ENCODE measurements at places on chromosomes 6 and 20.

GRCh38 chr6:135281227-135281626, 100.1 kb downstream of the MYB start:
- peaks cover 4% of the 10 kb centered on the region for H3K36me3 ChIP-seq
- no peaks in the 10 kb centered on the region for H3K4me1 ChIP-seq
- no peak overlapping the region for H3K4me3 ChIP-seq
- DNase-seq, result no peak
- H3K27me3 ChIP-seq, result no peaks in the 10 kb centered on the region

GRCh38 chr6:165455488-165455887, 146.1 kb upstream of the C6orf118 start:
- H3K4me1 ChIP-seq, result peaks cover 11% of the 10 kb centered on the region
- DNase-seq, result no peak
- no peak overlapping the region for H3K4me3 ChIP-seq
- H3K36me3 ChIP-seq, result no peaks in the 10 kb centered on the region
- H3K27ac ChIP-seq, result no peak overlapping the region

- H3K4me3 ChIP-seq, result no peak overlapping the region
- H3K4me1 ChIP-seq, result peaks cover 16% of the 10 kb centered on the region
- H3K27me3 ChIP-seq, result no peaks in the 10 kb centered on the region
- no peak for DNase-seq
- peak overlapping the region; percentile 44 for H3K27ac ChIP-seq
- no peaks in the 10 kb centered on the region for H3K36me3 ChIP-seq
Measured at GRCh38 chr6:116034327-116034726, 26.4 kb downstream of the FRK start.

GRCh38 chr20:62358171-62359042, 8.7 kb downstream of the LAMA5 start:
- no peaks in the 10 kb centered on the region for H3K36me3 ChIP-seq
- no peak for DNase-seq
- peak overlapping the region; percentile 44 for H3K4me3 ChIP-seq

GRCh38 chr20:15703171-15703911, 869.9 kb downstream of the KIF16B start:
- no peak overlapping the region for H3K27ac ChIP-seq
- no peaks in the 10 kb centered on the region for H3K27me3 ChIP-seq
- DNase-seq, result no peak
- peaks cover 6% of the 10 kb centered on the region for H3K4me1 ChIP-seq
- no peaks in the 10 kb centered on the region for H3K36me3 ChIP-seq

- no peak for DNase-seq
- H3K27ac ChIP-seq, result no peak overlapping the region
- H3K4me1 ChIP-seq, result no peaks in the 10 kb centered on the region
Measured at GRCh38 chr20:59082077-59082740, 39.6 kb upstream of the PRELID3B start.

DNA sequence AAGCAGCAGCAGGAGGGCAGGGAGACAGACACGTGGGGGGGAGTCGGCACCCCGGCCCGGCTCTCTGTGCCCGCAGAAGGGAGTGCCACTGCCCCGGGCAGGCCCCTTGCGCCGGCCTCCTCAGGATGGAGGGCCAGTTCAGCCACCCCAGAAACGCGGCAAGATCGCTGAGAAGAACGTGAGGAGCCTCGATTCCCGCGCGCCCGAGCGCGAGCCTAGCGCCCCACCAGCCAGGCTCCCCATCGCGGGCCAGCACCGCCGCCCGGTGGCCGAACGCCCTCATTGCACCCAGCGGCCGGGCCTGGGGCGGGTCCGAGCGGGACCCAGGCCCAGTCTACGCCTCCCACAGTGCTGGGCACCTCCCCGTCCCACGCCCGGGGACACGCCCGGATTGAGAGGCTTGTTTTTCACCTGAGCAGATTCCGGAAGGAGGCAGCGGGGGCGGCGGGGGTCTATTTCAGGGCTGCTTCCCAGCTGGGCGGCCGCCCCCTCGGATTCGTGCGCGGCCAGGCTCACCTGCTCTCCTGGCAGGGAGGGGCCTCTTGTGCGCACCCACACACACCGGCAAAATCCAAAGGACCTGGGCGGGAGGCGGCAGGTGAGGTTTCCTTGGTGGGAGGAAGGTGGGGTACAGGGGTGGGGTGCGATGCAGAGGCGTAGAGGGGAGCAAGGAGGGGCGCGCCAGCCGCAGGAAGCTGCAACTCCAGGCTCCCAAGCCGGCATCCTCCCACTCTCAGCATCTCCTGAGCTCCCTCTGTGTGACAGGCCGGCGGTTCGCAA, 9.0 kb upstream of the GRM4 start:
- H3K36me3 ChIP-seq, result no peaks in the 10 kb centered on the region
- H3K4me1 ChIP-seq, result peaks cover 4% of the 10 kb centered on the region
- peaks cover 55% of the 10 kb centered on the region for H3K27me3 ChIP-seq
- no peak overlapping the region for H3K27ac ChIP-seq
- peak; percentile 90 for DNase-seq
- peak overlapping the region; percentile 35 for H3K4me3 ChIP-seq

GRCh38 chr6:170025935-170026750, 264.7 kb downstream of the DLL1 start:
- H3K36me3 ChIP-seq, result no peaks in the 10 kb centered on the region
- peaks cover 17% of the 10 kb centered on the region for H3K4me1 ChIP-seq

GRCh38 chr20:61638802-61639585, 386.9 kb downstream of the CDH4 start:
- peaks cover 21% of the 10 kb centered on the region for H3K27me3 ChIP-seq
- no peaks in the 10 kb centered on the region for H3K4me1 ChIP-seq
- H3K36me3 ChIP-seq, result no peaks in the 10 kb centered on the region

- no peaks in the 10 kb centered on the region for H3K27me3 ChIP-seq
- H3K27ac ChIP-seq, result no peak overlapping the region
- no peaks in the 10 kb centered on the region for H3K36me3 ChIP-seq
- no peak for DNase-seq
- H3K4me3 ChIP-seq, result no peak overlapping the region
Measured at GRCh38 chr6:136059308-136059707, 190.8 kb downstream of the MTFR2 start.

DNA sequence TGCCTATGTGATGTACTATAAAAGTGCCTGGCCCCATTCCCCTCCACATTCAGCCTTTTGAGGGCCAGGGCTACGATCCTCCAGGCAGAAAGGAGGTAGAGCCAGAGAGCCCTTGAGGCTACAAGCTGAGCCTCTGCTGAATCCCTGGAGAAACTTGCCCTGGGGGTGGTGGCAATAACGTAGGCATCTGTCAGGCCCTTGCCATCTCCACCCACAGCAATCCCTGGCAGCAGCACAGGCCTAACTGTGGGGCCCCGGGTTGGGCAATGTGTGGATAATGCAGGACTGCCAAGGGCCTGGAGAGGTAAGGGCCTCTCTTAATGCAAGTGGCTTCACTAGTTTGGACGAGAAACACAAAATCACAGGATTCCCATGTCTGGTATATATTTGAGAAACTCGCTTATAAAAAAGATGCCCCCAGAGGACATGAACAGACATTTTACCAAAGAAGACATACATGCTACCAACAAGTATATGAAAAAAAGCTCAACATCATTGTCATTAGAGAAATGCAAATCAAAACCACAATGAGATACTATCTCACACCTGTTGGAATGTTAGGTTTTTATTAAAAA, 99.0 kb downstream of the QRSL1 start:
- H3K27ac ChIP-seq, result peak overlapping the region; percentile 26
- peaks cover 3% of the 10 kb centered on the region for H3K36me3 ChIP-seq
- no peaks in the 10 kb centered on the region for H3K27me3 ChIP-seq
- no peak overlapping the region for H3K4me3 ChIP-seq

DNA sequence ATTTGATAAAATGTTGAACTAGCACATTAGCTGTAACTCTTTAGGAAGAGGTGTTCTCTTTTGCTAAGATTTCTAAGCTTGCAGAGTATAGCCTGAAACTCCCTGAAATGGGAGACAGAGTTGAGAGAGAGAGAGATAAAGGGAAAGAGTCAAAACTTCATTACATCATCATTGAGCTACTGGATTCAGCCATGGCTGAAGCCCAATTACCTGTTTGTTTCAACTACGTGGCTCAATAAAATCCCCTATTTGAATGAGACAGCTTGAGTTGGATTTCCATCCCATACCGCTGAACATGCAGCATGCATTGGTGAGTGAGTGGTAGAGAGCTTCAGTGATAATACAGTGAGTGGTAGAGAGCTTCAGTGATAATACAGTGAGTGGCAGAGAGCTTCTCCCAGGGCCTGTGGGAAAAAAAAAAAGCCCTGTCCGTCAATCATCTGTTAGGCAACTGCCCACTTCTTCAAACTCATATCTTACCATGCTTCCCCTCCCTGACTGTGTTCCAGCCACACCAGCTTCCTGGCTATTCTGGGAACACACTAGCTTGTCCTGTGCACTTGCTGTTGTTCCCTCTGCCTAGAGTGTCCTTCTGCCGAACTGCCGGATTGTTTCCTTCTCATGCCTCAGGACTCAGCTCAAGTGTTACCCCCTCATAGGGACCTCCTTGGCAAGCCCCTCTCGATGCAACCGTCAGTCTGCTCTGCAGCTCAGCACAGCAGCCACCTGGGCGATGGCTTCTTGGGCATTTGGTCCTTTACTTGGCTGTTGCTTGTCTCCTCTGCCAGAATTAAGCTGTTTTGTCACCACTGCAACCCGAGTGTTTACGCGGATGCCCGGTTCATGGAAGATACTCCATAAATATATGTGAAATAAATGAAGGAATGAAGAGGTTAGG, 91.3 kb upstream of the EYA2 start:
- peaks cover 12% of the 10 kb centered on the region for H3K4me1 ChIP-seq
- DNase-seq, result no peak
- H3K27ac ChIP-seq, result peak overlapping the region; percentile 39
- no peak overlapping the region for H3K4me3 ChIP-seq

- H3K4me3 ChIP-seq, result no peak overlapping the region
- no peaks in the 10 kb centered on the region for H3K36me3 ChIP-seq
- peaks cover 11% of the 10 kb centered on the region for H3K4me1 ChIP-seq
- H3K27me3 ChIP-seq, result no peaks in the 10 kb centered on the region
- H3K27ac ChIP-seq, result no peak overlapping the region
Measured at GRCh38 chr6:122289762-122290539, 109.5 kb upstream of the HSF2 start.

DNA sequence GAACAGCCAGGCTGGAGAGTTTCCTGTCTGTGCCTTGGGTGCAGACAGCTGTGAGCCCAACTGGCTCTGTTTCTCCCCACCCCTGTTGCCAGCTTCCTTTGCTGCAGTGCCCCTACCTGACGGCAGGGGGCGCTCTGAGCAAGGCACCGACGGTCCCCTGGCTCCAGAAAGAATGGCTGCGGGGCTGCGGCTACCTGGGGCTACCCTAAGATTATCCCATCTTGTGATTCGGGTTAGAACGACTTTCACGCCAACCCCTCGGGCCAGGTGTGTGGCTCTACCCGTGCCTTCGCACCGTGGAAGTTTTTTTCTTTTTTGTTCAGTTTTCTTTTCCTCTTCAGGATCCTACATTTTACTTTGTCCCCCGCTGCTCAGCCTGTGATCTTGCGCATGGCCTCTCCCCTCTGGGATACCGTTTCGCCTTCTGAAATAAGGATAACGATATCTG, 33.4 kb upstream of the AAR2 start:
- peaks cover 4% of the 10 kb centered on the region for H3K4me1 ChIP-seq

- peaks cover 36% of the 10 kb centered on the region for H3K4me1 ChIP-seq
- no peak for DNase-seq
- H3K4me3 ChIP-seq, result no peak overlapping the region
- H3K36me3 ChIP-seq, result no peaks in the 10 kb centered on the region
Measured at GRCh38 chr6:43817192-43817591, 47.2 kb downstream of the VEGFA start.

DNA sequence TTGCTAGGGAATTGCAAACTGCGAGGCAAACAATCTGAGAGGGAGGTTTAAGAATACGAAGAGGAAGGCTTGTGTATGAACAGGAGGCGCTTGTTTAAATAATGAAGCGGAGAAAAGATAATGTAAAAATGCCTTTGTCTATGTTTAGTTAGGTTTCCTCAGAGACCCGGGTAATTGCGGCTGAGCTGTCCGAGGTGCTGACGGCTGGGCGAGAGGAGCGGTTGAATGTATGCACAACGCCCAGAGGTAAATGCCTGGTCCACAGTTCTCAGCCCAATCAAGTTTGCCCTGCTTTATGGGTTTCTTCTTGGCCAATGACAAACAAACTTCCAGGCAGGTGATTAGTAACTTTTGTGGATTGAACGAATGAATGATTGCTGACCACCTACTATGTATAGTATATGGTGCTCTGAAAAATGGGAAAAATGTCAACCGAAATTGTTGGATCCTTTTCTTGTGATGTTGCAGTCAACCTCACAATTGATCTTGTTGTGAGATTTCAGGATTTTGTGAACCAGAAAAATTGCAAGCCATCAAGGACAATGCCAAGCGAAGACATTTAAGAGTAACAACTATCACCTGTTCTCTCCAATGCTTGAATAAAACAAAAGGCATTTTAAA, 38.3 kb upstream of the SLC32A1 start:
- no peak overlapping the region for H3K4me3 ChIP-seq
- H3K27me3 ChIP-seq, result peaks cover 58% of the 10 kb centered on the region
- no peak for DNase-seq
- H3K36me3 ChIP-seq, result no peaks in the 10 kb centered on the region

- H3K27me3 ChIP-seq, result peaks cover 22% of the 10 kb centered on the region
- H3K27ac ChIP-seq, result no peak overlapping the region
- no peaks in the 10 kb centered on the region for H3K36me3 ChIP-seq
- H3K4me1 ChIP-seq, result no peaks in the 10 kb centered on the region
- no peak overlapping the region for H3K4me3 ChIP-seq
Measured at GRCh38 chr20:61636531-61637116, 384.6 kb downstream of the CDH4 start.

GRCh38 chr20:51416532-51417249, 125.8 kb downstream of the NFATC2 start:
- peaks cover 5% of the 10 kb centered on the region for H3K36me3 ChIP-seq
- H3K27me3 ChIP-seq, result no peaks in the 10 kb centered on the region
- H3K27ac ChIP-seq, result peak overlapping the region; percentile 98
- DNase-seq, result no peak
- H3K4me1 ChIP-seq, result peaks cover 12% of the 10 kb centered on the region

GRCh38 chr6:128208078-128208477, 307.2 kb upstream of the THEMIS start:
- peaks cover 18% of the 10 kb centered on the region for H3K36me3 ChIP-seq
- peaks cover 24% of the 10 kb centered on the region for H3K4me1 ChIP-seq
- H3K27me3 ChIP-seq, result no peaks in the 10 kb centered on the region

- no peak for DNase-seq
- H3K4me3 ChIP-seq, result no peak overlapping the region
- H3K27me3 ChIP-seq, result peaks cover 3% of the 10 kb centered on the region
- H3K27ac ChIP-seq, result peak overlapping the region; percentile 77
Measured at GRCh38 chr20:5513975-5514516, 197.3 kb upstream of the PROKR2 start.

- H3K36me3 ChIP-seq, result no peaks in the 10 kb centered on the region
- H3K27me3 ChIP-seq, result peaks cover 54% of the 10 kb centered on the region
- no peaks in the 10 kb centered on the region for H3K4me1 ChIP-seq
- no peak for DNase-seq
Measured at GRCh38 chr6:41222045-41222444, 6.1 kb upstream of the TREML4 start.

GRCh38 chr6:31737991-31738979, 1.5 kb upstream of the MSH5 start:
- peak overlapping the region; percentile 98 for H3K4me3 ChIP-seq
- no peaks in the 10 kb centered on the region for H3K27me3 ChIP-seq
- H3K4me1 ChIP-seq, result peaks cover 41% of the 10 kb centered on the region

DNA sequence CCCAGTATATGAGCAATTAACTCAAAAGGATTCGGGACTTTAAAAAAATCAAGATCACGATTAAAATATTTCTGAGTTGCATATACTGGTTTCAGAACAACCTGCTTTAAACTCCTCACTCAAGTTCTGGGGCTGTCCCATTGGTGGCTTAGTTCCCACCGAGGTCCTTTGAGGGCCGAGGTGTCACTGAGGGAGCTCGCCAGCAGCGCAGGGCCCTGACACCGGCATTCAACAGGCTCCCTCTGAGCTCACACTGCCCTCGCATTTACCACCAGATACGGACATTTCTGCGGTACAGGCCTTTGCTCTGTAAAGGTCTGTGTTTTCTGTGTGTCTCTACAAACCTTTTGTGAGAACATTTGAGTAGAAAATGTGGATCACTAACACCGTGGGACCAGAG, 24.4 kb upstream of the BNIP5 start:
- H3K27ac ChIP-seq, result no peak overlapping the region
- no peak for DNase-seq
- H3K36me3 ChIP-seq, result no peaks in the 10 kb centered on the region
